Stimulated activated CD8-positive, alpha-beta memory T cell treated with anti-CD3 and anti-CD28 coated beads, Interleukin-2, amount 100 ng/mL, for 1 hour (primary cell): ENCODE measurements at places on chromosomes 13 and 19.

DNA sequence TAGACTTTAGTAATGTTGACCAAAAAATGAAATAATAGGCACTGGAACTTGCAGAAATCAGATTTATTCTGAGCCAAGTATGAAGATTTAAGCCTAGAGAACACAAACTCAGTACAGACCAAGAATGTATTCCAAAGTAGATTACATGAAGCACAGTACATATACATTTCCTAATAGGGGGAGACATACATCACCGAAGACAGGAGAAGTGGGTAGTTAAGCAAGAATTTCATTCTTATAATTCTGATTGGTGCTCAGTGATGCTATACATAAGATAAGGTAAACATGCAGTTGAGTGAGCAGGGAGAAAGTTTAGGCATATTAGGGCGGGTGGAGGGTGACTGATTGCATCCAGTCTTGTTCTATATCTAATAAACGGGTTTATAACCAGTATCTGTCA is 2218.8 kb downstream of the PCDH9 start:
- no peak for DNase-seq

DNA sequence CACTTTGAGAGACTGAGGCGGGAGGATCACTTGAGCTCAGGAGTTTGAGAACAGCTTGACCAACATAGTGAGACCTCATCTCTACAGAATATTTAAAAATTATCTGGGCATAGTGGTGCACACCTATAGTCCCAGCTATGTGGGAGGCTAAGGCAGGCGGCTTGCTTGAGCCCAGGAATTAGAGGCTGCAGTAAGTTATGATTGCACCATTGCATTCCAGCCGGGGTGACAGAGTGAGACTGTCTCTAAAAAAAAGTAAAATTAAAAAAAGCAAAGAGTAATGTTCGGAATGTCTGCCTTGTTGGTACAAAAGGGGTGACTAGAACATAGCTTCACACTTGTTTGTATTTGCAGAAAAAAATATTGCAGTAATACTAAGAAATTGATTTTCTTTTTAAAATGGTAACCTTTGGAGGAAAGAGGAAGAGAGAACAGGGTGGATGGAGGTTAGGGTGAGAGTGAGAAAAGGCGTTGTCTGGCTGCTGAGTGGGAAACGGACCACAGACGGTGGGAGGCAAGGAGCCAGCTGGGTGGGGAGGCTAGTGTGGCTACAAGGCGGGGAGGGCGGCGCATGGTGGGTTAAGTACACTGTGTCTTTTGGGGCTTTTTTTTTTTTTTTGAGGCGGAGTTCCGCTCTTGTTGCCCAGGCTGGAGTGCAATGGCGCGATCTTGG is 10.2 kb downstream of the PPP1R14A start:
- DNase-seq = no peak

GRCh38 chr19:45883881-45884681 is 1.9 kb downstream of the IRF2BP1 start:
- DNase-seq = no peak

GRCh38 chr13:75907044-75907443 is 270.9 kb downstream of the LMO7 start:
- DNase-seq = no peak

- DNase-seq = no peak
Measured at GRCh38 chr19:41734156-41734555, 21.2 kb upstream of the CEACAM6 start.
